ENCODE measurements at places on chromosomes 2 and 18. TPM values are rescaled to one million over a fixed set of nuclear protein-coding genes. Genes with fewer than 3 reads are reported as not detected.

GRCh38 chr2:96147593-96148201, 2.5 kb upstream of the DUSP2 start:
- peak; percentile 9 for DNase-seq

GRCh38 chr2:171630812-171631626, 56.2 kb upstream of the DYNC1I2 start:
- peak; percentile 2 for DNase-seq

- DNase-seq, result no peak
Measured at GRCh38 chr2:675460-675859, 1.7 kb downstream of the TMEM18 start.

DNA sequence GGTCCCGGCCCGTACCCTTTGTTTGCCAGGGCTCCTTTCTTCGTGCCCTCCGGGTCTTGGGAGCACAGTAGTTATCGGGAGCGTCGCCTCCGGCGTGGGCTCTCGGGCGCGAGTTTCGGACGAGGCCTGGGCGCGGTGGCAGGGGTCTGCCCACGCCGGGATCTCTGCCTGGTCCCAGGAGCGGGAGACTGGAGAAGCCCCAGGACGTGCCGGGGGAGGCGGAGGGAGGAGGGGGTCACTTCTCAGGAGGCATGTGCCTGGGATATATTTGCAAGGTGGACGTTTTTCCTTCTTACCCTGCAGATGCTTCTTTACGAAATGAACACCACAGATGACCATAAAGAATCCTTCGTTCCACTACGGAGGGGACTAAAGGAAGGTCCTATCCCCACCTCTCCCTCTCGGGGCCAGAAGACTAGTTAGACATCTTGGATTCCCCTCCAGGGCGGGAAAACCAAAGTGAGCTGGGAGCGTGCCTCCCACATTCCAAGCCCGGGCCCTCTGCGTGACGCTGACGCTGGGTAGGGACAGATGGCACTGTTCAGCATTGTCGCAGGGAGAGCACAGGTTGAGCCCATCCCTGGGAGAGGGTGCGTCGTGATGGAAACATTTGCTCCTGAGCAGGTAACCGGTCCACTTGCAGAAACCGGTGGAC, 483 bp upstream of the FHL2 start:
- no peak for DNase-seq

- DNase-seq, result no peak
Measured at GRCh38 chr2:176157499-176158185, 535 bp downstream of the HOXD3 start.

DNA sequence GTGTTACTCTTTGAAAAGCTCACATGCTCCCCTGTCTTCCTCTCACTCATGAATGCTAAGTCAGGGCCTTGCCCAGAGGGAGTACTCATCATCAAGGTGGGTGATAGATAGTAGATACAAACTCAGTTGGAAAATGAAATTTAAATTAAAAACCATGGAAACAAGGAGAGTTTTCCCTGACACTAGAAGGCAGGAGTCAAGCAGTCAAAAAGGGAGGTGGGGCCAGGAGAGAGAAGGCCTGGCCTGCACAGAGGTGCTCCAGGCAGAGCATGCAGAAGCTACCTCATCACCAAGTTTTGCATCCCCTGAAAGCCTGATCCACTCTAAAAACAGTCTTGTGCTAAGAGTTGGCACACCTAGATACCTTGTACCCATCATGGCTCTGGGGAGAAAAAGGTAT, 143.7 kb downstream of the MYO5B start:
- peak; percentile 41 for DNase-seq

DNA sequence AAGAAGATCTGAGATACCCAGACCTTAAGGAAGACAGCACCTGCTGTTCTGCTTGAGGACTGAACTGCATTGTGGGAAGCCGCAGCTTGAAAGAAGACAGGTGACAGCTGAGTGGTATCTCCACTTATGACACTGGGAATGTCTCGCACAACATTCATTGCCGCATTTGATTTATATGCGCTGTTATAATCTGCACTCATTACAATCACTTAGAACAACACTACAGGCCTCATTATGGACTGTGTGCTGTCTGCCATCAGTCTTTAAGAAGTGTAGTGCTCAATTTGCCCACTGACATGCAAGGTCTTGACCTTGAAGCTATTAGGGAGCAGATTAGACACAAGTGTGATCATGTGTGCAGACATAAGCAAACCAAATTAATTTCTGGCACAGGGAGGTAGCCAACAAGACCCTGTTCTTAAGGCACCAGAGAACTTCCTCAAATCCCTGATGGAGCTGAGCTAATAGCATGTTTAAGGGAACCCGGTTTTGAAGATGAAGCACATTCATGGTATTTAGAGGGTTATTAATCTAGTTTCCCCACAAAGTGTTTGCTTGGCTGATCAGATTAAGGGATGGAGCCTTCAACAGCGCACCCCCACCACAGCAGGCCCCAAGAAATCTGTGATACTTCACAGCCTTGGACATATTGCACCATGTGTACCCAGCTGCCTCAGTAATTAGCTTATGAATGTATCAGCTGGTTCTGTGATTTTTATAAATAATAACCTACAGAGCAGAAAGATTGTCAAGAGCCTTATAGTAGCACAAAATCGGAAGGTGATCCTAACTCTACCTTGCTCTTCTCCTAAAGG, 146.8 kb downstream of the SATB2 start:
- no peak for DNase-seq

- peak; percentile 20 for DNase-seq
Measured at GRCh38 chr2:27152102-27152795, 3.4 kb downstream of the TCF23 start.

- DNase-seq, result no peak
Measured at GRCh38 chr18:11411048-11411447, 198.3 kb upstream of the SLC35G4 start.

GRCh38 chr2:118975133-118975532, 33.1 kb downstream of the MARCO start:
- DNase-seq, result no peak

GRCh38 chr2:120847700-120848321, 112.1 kb downstream of the GLI2 start:
- DNase-seq, result no peak

- DNase-seq, result no peak
Measured at GRCh38 chr2:10246831-10247230, 55.9 kb upstream of the HPCAL1 start.

DNA sequence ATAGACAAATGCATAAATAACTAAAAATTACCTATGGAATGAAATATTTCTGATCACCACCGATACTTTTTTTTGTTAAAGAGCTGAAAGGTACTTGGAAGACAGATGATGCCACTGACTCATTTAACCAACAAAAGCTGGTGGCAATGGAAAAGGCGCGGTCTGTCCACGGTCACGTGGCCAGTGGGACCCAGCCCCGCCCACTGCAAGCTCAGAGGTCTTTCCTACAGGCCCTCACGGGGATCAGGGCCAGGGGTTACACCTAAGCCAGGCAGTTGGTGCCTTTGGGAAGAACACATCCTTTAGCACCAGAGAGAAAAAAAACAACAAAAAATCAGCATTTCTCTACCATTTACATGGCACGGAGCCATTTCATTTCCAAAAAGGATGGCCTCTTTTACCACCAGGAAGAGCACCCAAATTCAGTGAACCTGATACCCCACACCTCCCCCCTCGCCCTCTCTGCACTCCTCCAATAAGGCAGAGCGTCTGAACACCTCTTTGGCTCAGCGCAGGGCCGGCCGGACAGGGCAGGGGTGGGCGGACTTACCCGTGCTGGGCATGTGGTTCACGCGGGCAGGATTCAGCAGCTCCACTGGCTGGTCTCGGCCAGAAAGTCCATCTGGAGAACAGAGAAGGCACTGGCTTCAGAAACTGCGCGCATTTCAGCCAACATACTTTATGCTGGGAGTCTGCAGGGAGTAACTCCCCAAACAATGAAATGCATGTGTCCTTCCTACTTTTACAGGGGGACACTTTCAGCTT, 164.6 kb downstream of the HDAC4 start:
- no peak for DNase-seq

DNA sequence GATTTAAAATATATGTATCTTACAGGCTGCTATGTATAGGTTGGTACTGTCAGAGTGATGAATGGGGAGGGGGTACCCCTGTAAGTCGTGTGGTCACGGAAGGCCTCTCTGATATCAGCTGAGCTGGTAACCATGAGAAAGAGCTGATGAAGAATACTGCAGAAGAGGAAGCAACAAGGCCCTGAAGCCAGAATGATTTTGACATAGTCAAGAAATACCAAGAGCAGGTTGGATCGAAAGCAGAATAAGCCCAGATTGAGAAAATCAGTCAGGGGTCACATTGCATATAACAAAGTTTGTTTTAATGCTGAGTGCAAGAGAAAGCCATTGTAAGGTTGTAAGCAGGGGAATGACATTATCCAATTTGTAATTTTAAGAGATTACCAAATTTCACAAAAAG, 57.3 kb downstream of the UNC50 start:
- DNase-seq, result no peak

GRCh38 chr18:35060122-35060815, 19.1 kb downstream of the MAPRE2 start:
- DNase-seq, result no peak

DNA sequence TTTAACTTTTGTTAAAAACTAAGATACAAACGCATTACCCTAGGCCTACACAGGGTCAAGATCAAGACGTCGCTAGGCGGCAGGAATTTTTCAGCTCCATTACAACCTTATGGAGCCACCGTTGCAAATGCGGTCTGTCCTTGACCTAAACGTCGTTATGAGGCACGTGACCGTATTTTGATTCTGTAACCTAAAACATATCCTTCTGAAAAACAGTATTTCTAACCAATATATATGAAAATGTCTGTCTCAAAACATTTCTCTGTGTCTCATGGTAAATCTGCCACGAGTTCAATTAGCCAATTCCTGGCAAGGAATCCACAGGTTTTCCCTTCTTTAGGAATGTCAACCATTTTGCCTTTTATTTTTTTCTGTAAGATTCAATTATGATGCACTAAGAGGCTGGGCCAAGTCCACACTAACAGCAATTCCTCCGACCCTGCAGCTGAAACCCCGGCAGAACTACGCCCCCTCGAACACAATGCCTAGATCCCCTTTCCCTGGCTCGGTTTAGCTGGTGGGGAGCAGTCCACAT, 1.7 kb downstream of the RTN4 start:
- DNase-seq, result peak; percentile 64

- DNase-seq, result no peak
Measured at GRCh38 chr2:216761809-216762208, 66.5 kb upstream of the IGFBP5 start.

- DNase-seq, result peak; percentile 67
Measured at GRCh38 chr2:230680463-230681170, 32.0 kb upstream of the CAB39 start.

- no peak for DNase-seq
Measured at GRCh38 chr2:235127931-235128330, 176.1 kb downstream of the SH3BP4 start.

Gene SERPINB3
- 0.28 TPM for total RNA-seq

Gene GKN1
- total RNA-seq, result not detected

Gene RESP18
- not detected for total RNA-seq

Gene TDRD15
- total RNA-seq, result not detected

Gene TANK
- 79.6 TPM for total RNA-seq

Gene CCNYL1
- total RNA-seq, result 19.7 TPM

Gene MDH1
- 105 TPM for total RNA-seq

Gene FSIP2
- 0.20 TPM for total RNA-seq

Gene FBLN7
- 0.07 TPM for total RNA-seq

Gene ST6GAL2
- total RNA-seq, result 0.34 TPM

Gene CFAP65
- not detected for total RNA-seq
